Epithelial cell of proximal tubule (primary cell): ENCODE measurements at places on chromosomes 5 and 9. TPM values are rescaled to one million over a fixed set of nuclear protein-coding genes. Genes with fewer than 3 reads are reported as not detected.

- no peak for DNase-seq
These were observed 2122.2 kb downstream of the MAT2B start for GRCh38 chr5:165627548-165628170.

DNA sequence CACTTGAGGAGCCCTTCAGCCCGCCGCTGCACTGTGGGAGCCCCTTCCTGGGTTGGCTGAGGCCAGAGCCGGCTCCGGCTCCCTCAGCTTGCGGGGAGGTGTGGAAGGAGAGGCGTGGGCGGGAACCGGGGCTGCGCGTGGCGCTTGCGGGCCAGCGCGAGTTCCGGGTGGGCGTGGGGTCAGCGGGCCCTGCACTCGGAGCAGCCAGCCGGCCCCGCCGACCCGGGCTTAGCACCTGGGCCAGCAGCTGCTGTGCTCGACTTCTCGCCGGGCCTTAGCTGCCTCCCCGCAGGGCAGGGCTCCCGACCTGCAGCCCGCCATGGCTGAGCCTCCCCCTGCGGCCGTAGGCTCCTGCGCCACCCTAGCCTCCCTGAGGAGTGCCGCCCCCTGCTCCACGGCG is 6.2 kb upstream of the SHB start:
- DNase-seq: no peak

DNA sequence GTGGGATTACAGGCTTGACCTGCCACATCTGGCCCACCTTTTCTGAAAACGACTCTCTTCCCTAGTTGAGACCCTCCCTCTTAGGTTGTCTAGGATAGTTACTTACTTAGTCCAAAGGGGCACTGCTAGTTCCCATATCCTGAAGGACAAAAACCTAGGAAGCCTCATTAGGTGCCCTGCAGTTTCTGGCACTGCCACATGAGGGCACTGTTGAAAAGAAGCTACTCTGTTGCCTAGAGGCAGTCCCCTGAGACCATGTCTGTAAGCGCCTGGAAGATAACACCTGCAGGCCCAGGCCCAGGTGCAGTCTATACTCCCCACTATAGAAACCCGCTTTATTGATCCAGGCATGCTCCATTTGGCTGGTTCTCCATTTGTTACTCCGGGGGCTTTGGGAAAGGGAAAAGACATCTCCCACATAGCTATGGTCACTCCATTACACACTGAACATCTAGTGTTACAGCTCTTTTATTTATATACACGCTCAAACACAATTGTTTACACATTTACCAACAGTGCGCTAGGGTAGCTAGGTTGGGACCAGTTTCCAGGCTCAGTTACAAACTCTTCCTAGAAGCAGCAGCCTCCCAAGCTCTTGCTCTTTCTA is 73.4 kb upstream of the PPARGC1B start:
- DNase-seq: no peak

GRCh38 chr5:79585116-79585515 is 27.1 kb upstream of the TENT2 start:
- no peak for DNase-seq

- DNase-seq: no peak
These were observed 30.9 kb downstream of the LHX6 start for GRCh38 chr9:122197882-122198281.

- DNase-seq: no peak
These were observed 529 bp downstream of the UBAC1 start for GRCh38 chr9:135960411-135961276.

GRCh38 chr5:93191035-93191817 is 389.8 kb downstream of the NR2F1-AS1 start:
- no peak for DNase-seq

GRCh38 chr9:120438836-120439546 is 141.0 kb downstream of the CDK5RAP2 start:
- no peak for DNase-seq

- DNase-seq: no peak
These were observed 587 bp downstream of the C5orf47 start for GRCh38 chr5:173989432-173990082.

DNA sequence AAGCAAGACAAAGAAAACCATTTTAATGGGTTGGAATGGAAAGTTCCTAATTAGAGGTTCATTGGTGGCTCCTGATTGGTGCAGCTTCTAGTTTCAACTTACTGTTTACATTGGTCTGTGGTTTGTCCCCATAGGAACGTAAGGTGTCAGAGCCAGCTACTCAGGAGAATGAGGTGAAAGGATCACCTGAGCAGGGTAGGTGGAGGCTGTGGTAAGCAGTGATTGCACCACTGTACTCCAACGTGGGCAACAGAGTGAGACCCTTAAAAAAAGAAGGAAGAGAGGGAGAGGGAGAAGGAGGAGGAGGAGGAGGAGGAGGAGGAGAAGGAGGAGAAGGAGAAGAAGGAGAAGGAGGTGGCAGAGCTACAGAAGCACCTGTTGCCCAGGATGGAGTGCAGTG is 30.4 kb downstream of the KCNIP1 start:
- peak; percentile 6 for DNase-seq

GRCh38 chr9:38362852-38363588 is 29.5 kb upstream of the ALDH1B1 start:
- DNase-seq: peak; percentile 56

GRCh38 chr5:171268700-171269620 is 40.1 kb upstream of the TLX3 start:
- no peak for DNase-seq

- DNase-seq: peak; percentile 59
These were observed 110.1 kb upstream of the LRRTM2 start for GRCh38 chr5:138985256-138985655.

DNA sequence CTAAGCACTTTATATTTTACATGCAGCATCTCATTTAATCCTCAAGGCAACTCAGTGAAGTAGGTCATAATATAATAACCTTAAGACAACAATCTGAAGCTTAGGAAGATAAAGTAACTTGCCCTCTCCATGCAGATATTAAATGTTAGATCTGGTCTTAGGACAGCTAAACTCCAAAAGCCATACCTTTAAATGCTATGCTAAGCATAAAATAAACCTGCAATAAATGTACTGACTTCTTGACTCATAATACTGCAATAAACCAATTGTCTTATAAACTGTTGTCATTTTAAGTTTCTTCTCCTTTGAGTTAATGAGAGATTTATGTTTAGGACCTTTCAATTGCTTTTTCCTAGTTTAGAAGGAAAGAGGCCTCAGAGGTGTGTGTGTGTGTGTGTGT is 102.2 kb upstream of the MIER3 start:
- DNase-seq: no peak

The BHMT gene
- total RNA-seq: 1.2 and 1.4 TPM in 2 replicates

The FREM1 gene
- total RNA-seq: 0.17 and 0.22 TPM in 2 replicates

The EFNA5 gene
- total RNA-seq: 17.8 and 28.1 TPM in 2 replicates
